ENCODE measurements at places on chromosomes 7 and 10.
A peak's percentile ranks its signal among the peaks of the same experiment; 100 is the strongest.

DNA sequence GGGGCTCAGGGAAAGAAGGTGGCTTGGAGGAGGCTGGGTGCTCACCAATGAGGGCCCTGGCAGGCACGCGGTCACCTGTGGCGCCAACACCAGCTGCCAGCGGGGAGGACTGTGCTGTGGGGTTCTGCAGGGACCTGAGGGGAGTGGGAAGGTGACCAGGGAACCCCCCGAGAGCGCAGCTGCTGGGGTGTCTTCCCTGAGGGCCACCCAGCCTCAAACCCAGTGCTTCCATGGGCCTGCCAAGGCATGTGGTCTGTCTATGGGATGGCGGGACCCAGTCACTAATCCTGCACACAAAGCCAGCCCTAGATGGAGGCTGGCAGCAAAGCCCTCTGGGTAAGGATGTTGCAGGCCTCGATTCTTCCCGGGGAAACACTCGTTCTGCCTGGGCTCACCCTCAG is 117.1 kb downstream of the EBF3 start:
- no peak for DNase-seq

GRCh38 chr10:128624656-128625530 is 498.7 kb upstream of the MKI67 start:
- DNase-seq, result no peak

DNA sequence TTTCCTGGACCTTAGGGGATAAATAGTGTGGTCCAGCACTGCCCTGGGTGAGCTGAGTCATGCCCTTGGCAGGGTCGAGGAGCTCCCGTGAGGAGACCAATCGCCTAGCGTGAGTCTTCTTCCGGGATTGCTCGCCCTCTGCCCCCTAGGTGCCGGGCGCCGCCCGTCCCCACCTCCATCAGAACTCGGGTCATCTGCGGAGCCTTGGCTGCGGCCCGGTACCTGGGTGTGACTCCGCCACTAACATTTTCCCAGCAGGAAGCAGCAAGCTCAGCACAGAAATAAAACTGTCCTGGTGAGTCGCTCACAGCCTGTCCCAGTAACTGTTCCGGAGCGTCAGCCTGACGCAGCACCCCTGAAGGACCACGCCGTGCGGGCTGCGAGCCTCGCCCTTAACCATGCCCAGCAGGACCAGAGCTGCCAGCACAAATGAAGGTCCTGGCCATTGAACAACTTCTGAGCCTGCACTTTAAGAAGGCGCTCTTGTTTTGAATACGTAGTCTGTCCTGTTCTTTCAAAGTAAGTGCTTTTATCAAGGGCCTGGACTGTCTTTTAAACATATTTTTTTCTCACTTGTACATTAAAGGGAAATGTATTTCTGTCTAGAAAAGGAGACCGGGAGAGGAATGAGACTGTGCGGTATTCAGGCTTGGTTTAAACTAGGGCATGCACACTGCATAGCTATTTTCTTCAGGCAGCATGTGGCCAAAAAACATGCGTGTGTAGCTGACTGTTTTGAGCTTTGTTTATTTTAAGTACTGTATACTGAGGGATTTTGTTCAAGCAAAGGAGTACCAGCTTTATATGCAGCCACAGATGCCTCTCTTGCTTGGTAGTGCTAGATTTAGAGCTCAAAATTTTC is 136.7 kb downstream of the HECW1 start:
- no peak for DNase-seq

GRCh38 chr7:54769203-54769602 is 10.2 kb upstream of the SEC61G start:
- no peak for DNase-seq

DNA sequence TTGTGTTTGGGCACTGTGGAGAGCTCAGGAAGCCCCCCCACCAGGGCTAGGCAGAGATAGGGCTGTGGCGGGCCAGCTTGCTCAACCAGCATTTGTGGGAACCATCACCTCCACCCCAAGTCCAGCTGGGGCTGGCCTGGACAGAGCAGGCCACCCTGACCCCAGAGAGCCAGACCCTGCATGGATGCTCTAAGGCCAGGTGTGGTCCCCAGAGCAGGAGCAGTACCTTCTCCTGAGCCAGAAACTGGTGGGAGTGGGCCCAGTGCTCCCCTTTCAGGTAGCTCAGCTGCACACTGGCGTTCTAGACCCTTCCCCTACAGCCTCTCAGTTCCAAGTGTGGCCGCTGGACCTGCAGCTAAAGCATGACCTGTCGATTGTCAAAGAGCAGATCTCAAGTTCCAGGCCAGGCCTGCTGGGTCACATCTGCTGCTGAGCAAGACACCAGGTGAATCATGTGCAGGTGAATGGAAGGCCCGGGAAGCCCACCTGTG is 57.2 kb downstream of the RASGEF1A start:
- DNase-seq, result peak; percentile 46

- DNase-seq, result no peak
Measured at GRCh38 chr10:119339109-119339508, 131.7 kb downstream of the GRK5 start.

GRCh38 chr7:40918701-40919271 is 784.0 kb downstream of the SUGCT start:
- no peak for DNase-seq

- DNase-seq, result no peak
Measured at GRCh38 chr10:100174699-100175677, 10.8 kb downstream of the ERLIN1 start.

- no peak for DNase-seq
Measured at GRCh38 chr10:131310551-131311401, 745 bp downstream of the TCERG1L start.

DNA sequence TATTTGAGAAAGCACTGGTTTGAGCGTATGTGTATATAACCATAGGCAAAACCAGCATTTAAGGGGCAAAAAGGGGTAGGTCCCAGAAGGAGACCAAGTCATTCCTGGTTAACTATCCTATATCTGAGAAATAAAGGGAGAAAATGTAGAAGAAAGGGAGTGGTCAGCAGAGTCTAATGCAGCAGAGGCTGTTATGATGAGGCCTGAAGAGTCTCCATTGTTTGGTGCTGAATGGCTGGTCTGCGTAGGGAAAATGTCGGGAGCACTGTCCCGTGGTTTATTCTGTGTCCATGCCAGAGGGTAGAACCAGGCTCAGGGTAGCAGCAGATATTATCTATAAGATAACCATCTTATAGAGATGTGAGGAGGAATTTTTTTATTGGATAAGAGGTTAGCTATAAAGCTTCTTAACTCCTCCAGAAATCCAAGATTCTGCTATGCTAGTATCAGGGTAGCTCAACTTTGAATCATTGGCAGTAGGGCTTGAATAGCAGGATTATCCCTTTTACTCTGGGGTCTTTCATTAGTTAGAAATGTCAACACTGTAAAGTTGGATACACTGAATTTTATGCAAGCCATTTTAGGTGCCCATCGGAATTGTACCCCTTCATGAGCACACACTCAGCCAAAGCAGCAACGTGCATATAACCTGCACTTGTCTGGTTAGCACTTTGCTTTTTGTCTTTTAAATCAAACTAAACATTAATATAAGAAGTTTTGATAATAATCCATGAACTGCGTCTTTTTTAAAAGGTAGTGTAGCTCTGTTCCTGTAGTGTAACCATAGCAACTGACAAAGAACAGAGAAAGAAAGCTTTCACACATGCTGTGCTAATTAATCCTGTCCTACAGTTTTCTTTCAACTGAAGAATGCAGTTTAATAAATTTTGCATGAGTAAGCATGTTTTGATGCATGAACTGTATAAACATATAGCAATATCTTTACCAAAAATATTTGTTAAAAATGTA is 312.0 kb upstream of the FZD1 start:
- no peak for DNase-seq

- no peak for DNase-seq
Measured at GRCh38 chr7:39594988-39595620, 28.3 kb upstream of the RALA start.

DNA sequence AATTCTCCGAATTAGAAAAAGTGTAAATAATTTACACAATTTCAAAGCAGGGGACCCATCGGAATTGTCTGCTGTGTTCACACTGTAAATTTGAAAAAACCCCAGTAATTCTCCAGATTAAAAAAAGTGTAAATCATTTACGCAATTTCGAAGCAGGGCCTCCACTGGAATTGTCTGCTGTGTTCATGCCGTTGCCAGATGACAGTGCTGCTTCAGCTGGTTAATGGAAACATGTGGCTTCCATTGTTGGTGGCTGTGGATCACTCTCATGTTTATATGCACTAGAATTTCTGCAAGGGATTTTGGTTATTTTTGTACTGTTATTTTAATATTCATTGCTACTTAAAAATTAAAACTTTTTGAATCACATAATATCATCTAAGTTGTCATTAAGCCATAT is 88.8 kb upstream of the ELMO1 start:
- DNase-seq, result no peak

DNA sequence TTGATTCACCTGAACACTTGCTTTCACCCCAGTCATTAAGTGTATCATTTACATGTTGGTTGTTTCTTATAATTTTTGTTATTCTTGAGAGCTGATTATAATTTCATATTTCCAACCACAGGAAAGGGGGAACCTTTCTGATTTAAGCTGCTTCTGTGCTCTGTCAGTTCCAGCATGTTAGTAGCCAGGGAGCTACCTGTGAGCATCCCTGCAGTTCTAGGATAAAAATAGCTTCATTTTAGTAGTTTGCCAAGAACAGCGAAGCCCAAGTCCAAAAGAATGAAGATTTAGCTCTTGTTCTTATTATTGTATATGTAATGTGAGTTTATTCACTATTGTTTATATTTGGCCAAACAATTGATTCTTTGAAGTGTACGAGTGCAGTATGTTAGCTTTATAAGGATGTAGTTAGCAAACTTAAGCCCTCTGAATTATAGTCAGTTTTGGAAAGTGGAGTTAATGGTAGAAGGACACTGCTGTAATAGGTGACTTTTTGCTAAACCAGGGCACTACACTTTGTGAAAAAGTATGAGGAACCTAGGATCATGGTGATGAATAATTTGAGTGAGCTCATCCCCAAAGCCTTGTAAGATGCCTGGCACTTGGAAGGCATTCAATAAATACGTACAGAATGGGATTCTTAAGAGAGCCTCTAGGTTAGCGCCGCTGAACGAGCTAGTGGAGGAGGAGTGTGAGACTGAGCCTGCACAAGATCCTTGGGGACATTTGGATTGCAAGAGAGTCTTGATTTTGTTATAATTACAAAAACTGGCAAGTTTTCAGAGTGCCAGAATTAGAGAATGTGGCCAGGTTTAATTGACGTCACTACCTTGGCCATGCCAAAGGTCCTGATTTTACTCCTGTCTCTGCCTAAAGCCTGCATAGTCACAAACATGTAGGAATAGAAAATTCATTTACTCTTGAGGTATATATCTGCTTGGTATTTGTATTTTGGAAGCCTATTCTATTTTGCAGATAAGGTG is 29.8 kb downstream of the DNAH11 start:
- DNase-seq, result no peak

GRCh38 chr7:135333946-135334345 is 100.3 kb downstream of the STRA8 start:
- DNase-seq, result no peak

- DNase-seq, result no peak
Measured at GRCh38 chr10:93917821-93918220, 24.0 kb downstream of the SLC35G1 start.

DNA sequence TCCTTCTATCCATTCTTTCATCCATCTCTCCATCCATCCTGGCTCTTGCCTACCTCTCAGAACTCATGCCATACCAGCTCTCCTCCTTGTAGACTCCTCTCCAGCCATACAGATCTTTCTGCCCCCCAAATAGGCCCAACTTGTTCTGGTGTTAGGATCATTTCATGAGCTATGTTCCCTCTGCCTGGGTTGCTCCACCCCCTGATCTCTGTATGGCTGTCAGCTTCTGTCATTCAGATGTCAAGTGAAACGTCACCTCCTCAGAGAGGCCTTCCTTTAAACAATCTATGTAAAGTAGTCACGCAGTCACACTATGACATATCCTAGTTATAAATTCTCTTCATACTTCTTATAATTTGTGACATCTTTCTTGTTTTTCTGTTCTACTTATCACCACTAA is 42.3 kb upstream of the PNLIPRP3 start:
- DNase-seq, result no peak

DNA sequence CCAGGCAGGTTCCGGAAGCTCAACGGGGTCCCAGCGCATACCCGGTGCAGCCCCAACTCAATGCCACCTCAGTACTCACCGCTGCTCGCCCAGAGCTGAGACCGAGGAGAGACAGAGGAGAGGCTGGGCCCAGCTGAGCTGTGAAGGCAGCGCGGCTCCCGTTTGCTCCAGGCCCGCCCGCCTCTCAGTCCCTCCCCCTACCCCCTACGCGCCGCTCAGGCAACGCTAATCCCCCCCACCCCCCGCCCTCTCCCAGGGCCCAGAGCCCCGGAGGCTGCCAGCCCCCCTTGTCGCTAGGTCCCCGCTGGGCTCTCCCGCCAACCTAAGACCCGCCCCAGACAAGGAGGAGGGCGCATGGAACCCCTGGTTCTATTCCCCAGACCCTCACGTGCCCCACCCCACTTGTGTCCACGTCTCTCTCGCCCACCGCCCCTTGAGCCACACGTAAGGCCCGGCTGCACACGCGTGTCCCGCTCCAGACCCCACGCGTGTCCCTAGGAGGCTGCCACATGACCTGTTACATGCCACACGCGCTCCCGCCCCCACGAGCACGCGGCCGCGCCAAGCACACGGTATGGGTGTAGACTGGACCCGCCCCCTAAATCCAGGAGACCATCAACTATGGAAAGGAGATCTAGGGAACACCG is at the start of gene PSD:
Gene PSD, minus strand, starts transcription at position 164 of the 647 bp plus-strand sequence. CDS start 1,747 bp downstream, outside the sequence.
- no peak for DNase-seq

DNA sequence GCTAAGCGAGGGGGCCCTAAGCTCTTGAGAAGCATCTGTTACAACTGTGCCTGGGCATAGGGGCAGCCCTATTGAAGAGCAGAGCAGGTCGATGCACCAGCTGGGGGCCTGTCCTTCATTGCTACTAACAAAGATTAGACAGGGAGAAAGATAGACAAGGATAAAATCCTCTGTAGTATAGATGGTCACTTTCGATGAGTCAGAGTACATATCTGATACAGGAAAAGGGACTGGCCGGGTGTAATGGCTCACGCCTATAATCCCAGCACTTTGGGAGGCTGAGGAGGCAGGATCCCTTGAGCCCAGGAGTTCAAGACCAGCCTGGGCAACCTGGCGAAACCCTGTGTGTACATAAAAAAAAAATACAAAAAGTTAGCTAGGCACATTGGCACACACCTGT is 13.6 kb downstream of the OPTN start:
- no peak for DNase-seq

- peak; percentile 59 for DNase-seq
Measured at GRCh38 chr7:158695726-158696452, 8.7 kb downstream of the NCAPG2 start.

GRCh38 chr7:20365486-20365885 is 34.8 kb downstream of the ITGB8 start:
- no peak for DNase-seq

- no peak for DNase-seq
Measured at GRCh38 chr10:84177541-84178141, 4.0 kb downstream of the GPR15LG start.

All from breast epithelium (tissue), 4 donors.